Bronchus fibroblast of lung (primary cell): ENCODE measurements at places on chromosomes 12 and 14. TPM values are rescaled to one million over a fixed set of nuclear protein-coding genes. Genes with fewer than 3 reads are reported as not detected.

The APAF1 gene
- total RNA-seq, result 13.7 and 16.5 TPM in 2 replicates

The FBLN5 gene
- 138 and 153 TPM in 2 replicates for total RNA-seq

The ASPG gene
- total RNA-seq, result not detected in 2 replicates

The TMEM30B gene
- total RNA-seq, result 1.2 and 2.7 TPM in 2 replicates

The DPPA3 gene
- not detected in 2 replicates for total RNA-seq
